ENCODE measurements at places on chromosomes 1 and 21.

DNA sequence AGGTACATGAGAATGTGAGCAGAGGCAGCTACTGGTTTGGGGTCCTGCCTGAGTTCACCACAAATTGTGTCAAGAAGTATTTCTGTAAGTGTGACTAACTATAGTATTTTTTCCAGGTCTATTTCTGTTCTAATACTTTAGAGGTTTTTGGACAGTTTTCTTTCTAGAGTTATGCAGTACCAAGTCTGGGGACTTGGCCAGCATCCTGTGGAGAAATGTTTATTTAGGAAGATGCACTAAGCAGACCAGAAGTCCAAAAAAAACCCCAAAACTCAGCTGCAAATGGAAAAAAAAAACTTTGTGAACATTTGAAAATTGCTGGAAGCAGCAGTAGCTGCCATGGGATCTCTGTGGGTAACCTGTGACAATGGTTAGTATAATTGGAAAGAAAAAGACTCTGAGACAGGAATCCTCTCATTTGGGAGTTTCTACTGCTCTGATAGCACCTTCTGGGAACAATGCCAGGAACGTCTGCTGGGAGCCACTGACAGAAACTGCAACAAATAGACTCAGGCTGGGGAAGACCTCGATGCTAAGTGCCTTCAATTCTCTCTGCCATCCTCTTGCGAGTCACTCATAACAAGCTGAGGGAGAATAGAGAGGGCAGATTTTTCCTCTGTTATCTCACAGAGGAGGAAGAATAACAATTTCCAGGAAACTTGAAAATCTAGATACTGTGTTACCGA, 37.6 kb downstream of the OR10R2 start:
- DNase-seq: no peak

DNA sequence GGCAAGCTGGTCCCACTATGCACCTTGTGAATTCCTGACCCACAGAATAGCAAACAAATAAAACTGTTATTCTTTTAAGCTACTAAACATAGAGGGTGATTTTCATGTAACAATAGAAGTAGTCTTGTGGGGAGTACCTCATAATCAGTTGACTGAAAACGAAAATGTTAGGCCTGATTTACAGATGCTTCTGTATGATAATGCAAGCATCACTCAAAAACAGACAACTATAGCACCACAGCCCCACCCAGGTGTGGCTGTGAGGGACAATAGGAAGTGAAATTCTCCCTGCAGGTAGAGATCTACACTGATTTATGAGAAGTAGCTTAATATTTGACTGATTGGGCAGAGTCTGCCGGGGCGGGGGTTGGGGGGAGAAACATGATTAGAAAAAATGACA, 26.5 kb upstream of the KRTAP19-8 start:
- DNase-seq: no peak

DNA sequence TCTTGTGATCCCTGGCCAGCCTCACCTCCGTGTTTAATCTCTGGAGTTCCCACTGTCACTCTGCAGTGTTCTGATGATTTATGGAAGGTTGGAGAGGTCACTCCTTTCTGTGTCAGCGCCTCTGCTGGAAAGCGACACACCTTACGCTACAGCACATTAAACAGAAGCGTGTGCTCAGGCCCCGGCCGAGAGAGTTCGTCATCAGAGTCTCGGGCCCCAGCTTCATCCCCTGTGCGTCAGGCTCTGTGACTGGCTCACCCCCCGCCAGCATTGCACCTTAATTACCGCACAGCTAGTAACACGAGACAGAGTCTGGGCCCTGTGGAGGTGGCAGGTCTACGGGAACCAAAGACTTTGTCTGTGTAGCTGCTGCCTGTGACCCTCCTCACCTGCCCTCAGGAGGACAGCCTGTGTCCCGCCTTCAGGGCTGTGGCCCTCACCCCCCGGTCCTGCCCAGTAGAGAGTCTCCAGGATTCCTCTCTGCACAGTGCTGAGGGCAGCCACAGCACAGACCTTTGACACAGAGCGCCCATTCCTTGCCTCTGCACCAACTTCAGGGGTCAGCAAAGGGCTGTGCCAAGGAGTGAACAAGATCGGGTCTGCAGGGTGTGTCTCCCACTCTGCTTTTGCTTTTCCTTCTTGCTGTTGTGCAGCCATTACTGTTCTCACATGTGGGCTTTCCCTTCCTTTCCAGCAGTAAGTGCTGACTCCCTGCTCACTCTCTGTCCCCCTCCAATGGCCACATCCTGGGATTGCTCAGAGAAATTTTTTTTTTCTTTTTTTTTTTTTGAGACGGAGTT, 157.6 kb downstream of the PGBD5 start:
- no peak for DNase-seq

DNA sequence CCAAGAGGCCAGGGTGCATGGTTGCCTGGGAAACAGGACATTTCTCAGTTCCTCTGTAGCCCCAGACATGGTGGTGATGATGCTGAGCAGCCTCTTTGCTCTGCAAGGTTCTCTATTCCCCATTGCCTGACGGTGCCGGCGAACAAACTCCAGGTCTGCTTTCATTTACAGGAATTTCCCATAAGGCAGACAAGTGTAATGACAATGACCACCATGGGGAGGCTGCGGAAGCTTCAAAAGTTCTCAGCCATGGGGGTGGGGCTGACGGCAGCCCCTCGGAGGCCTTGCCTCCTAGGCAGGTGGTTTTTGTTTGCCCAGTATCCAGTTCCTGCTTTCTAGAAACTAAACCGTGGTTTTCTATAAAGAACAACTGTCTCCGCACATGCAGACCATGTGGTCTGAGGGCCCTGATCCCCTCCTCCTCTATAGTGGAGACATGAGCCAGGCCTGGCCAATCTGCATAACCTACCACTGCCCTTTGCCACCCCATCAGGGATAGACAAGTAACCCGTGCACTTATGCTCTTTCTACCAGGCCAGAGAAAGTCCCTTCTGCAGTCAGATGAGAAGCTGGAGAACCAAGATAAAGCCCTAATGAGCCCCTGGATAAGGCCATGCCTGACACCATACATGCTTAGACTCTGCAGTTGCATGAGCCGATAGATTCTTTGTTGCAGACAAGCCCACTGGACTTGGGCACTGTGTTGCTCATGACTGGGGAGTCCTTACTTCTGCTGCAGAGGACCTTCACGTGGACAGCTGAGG, 54.1 kb downstream of the LDLRAD2 start:
- DNase-seq: no peak

DNA sequence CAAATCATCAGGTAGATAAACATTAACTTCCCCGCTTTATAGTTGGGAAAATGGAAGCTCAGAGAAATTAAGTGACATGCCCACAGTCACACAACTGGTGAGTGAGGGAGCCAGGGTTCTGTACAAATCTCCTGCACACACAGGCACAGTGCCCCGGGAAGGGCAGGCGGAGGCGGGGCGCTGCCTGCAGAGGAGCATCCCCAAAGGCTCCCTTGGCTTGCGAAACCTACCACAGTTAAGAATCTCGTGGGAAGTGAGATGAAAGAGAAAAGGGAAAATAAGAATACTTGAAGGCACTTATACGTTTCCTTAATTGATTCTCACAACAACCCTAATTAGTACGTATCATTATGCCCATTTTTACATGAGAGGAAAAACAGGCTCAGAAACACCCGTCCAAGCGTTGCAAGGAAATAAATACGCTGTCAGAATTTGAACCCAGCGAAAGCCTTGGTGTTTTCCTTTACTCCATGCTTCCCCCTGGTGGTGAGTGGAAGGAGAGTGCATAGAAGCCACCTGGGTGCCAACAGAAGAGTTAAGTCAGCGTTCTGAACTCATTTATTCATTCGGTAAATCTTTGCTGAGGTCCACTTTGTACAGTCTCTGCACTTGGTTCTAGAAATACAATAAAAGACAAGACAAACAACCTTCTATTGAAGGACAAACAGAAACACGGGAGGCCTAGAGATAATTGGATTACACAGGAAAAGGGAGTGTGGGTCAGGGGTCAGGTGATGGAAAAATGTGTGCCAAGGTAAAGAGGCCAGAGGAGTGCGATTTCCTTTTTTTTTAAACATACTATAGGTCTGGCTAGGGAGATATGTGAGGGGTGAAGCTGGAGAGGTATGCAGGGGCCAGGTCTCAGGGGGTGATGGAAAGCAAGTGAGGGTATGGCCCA, 28.4 kb downstream of the ACP6 start:
- DNase-seq: peak; percentile 50
